ENCODE measurements at places on chromosomes 7 and 10. TPM values are rescaled to one million over a fixed set of nuclear protein-coding genes. Genes with fewer than 3 reads are reported as not detected.
A peak's percentile ranks its signal among the peaks of the same experiment; 100 is the strongest.

GRCh38 chr7:34128762-34129161, 223.4 kb downstream of the BMPER start:
- H3K4me3 ChIP-seq: no peak overlapping the region
- no peak overlapping the region for H3K27ac ChIP-seq
- no peaks in the 10 kb centered on the region for H3K4me1 ChIP-seq
- no peaks in the 10 kb centered on the region for H3K36me3 ChIP-seq
- H3K27me3 ChIP-seq: no peaks in the 10 kb centered on the region
- DNase-seq: no peak

DNA sequence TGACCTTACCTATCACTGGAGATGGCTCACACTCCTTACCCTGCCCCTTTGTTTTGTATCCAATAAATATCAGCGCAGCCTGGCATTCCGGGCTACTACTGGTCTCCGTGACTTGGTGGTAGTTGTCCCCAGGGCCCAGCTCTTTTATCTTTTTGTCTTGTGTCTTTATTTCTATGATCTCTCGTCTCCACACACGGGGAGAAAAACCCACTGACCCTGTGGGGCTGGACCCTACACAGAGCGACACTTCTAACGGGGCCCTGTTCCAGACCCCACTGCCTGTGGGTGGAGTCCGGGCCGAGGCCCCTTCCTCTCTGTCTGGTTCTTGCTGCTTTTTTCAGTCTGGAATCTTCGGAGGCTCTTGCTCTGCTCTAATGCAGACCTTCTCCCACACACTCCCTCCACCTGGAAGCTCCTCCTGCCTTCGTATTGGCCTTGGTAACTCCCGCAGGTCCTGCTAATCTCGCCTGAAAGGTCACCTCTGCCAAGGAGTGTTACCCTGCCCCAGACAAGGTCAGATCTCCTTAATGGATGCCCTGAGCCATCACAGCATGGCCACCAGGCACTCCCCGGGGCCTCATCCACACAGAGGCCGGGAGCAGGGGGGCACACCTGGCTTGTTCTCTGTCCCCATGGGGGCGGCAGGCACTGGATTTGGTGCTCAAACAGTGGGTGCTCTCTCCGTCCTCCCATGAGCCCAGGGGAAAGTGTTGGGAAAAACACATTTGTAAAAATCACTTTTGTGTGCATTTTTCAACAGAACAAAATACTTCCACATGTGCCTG, 531.7 kb downstream of the PTPRN2 start:
- no peak for DNase-seq
- no peaks in the 10 kb centered on the region for H3K4me1 ChIP-seq
- no peak overlapping the region for H3K4me3 ChIP-seq
- H3K27me3 ChIP-seq: no peaks in the 10 kb centered on the region
- no peak overlapping the region for H3K27ac ChIP-seq

- H3K27me3 ChIP-seq: no peaks in the 10 kb centered on the region
- no peaks in the 10 kb centered on the region for H3K36me3 ChIP-seq
- no peaks in the 10 kb centered on the region for H3K4me1 ChIP-seq
- DNase-seq: no peak
- no peak overlapping the region for H3K4me3 ChIP-seq
These were observed 50.1 kb downstream of the SFTPD start for GRCh38 chr10:79898597-79899325.

DNA sequence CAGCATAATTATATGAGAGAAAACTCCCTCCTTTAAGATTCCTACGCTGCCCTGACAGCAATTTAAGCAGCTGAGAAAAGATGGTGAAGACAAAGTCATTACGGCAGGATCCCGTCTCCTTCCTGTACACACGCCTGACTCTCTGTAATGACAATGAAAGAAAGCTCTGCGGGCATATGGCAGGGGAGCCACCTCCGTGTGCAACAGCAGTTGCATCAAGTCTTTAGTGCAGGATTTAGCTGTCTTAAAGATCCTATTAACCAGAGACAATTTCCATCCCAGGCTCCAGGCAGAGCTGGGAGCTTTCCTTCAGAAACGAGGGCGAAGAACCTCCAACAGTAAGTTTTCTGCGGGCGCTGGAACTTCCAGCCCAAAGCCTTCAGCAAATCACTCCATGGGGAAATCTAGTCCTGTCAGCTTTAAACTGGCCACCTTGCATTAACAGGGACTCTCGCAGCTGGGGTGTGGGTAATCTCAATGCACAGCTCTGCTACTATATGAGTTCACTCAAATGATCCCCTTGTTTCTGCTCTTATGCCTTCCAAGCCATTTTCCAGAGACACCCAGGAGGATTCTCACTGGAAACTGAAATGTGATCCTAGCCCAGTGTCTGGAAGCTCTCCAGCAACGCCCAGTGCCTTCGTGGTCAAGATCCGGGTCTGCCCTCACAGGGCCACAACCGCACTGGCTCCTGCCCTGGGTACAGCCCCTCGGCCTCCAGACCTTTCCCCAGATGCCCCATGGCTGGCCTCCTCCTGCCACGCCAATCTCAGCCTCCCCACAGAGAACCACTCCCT, 74.9 kb downstream of the CTBP2 start:
- peak overlapping the region; percentile 20 for H3K27ac ChIP-seq
- no peak overlapping the region for H3K4me3 ChIP-seq
- DNase-seq: no peak
- H3K36me3 ChIP-seq: no peaks in the 10 kb centered on the region
- no peaks in the 10 kb centered on the region for H3K27me3 ChIP-seq

DNA sequence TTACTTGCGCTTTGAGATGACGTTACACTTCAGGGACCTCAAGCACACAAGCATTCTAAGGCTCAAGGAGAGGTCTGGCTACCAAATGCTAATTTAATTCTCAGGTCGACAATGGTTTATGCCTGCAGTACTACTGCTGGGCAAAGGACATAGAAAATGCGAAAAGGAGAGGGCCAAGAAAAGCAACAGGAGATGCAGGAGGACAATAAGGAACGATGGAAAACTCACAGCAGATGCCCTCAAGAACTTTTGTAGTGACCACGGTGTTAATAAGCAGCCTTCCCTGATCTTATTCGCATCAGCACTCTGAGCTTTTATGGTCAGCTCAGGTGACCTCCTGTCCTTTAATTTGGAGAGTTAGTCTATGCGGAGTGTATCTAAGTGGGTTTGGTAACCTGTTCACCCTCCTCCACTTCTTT, 146.3 kb downstream of the GPR85 start:
- H3K4me3 ChIP-seq: peak overlapping the region; percentile 61
- peaks cover 6% of the 10 kb centered on the region for H3K4me1 ChIP-seq
- DNase-seq: no peak

- no peak overlapping the region for H3K4me3 ChIP-seq
- no peak for DNase-seq
- no peaks in the 10 kb centered on the region for H3K27me3 ChIP-seq
- no peaks in the 10 kb centered on the region for H3K36me3 ChIP-seq
These were observed 179.6 kb downstream of the CELF2 start for GRCh38 chr10:11197266-11197712.

Gene DPYSL4
- total RNA-seq: 0.12 TPM

Gene DNAJC2
- total RNA-seq: 71.6 TPM

DNA sequence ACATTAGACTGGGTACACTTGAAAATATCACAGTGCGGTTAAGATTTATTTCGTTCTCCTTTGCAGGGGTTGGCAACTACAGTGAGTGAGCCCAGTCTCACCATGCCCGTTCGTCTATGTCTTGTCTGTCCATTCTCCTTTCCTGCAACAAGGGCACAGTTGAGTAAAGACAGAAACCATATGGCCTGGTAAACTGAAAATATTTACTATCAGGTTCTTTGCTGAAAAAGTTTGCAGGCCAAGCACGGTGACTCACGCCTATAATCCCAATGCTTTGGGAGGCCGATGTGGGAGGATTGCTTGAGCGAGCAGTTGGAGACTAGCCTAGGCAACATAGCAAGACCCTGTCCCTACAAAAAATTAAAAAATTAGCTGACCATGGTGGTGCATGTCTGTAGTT, 11.4 kb upstream of the KCTD7 start:
- no peak overlapping the region for H3K27ac ChIP-seq
- no peaks in the 10 kb centered on the region for H3K27me3 ChIP-seq
- H3K4me3 ChIP-seq: no peak overlapping the region
- DNase-seq: no peak
- peaks cover 34% of the 10 kb centered on the region for H3K4me1 ChIP-seq

DNA sequence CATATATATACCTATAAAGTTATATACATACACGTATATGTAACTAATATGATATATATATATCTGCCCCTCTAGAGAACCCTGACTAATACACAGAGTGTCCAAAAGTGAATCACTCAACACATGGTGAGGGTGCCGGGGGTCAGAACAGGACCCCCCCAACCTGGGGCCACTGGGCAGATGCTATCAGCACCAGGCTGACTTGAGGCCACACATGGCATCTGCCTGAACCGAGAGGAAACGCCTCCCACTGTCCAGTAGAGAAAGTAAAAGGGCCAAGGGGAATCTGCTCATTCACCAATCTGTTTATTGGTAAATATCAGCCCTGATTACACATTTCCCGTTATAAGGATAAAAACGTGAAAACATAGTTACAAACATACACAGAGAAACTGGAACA, 218.3 kb downstream of the PTPRN2 start:
- no peak overlapping the region for H3K4me3 ChIP-seq
- no peak overlapping the region for H3K27ac ChIP-seq
- no peak for DNase-seq
- H3K36me3 ChIP-seq: no peaks in the 10 kb centered on the region
- no peaks in the 10 kb centered on the region for H3K27me3 ChIP-seq
- H3K4me1 ChIP-seq: no peaks in the 10 kb centered on the region

DNA sequence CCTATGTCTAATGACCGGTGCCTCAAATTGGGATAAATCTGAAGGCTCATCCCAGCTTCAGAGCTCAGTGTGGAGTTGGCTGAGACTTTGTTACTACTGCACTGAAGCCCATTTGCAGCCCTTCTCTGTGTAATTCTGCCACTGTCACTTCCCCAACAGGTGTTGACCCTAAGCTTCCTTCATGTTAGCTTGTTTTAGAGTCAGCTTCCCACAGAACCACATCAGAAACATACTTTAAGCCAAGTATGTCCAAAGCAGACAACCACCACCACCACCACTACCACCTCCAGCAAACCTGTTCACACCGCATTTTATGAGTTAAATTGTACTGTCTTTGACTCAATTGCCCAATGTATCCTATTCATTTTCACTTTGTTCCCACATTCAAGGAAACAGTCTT, 25.2 kb upstream of the GNAT3 start:
- no peaks in the 10 kb centered on the region for H3K36me3 ChIP-seq
- no peak for DNase-seq
- no peaks in the 10 kb centered on the region for H3K27me3 ChIP-seq
- H3K27ac ChIP-seq: no peak overlapping the region
- no peaks in the 10 kb centered on the region for H3K4me1 ChIP-seq

- H3K4me1 ChIP-seq: peaks cover 37% of the 10 kb centered on the region
- H3K4me3 ChIP-seq: no peak overlapping the region
- H3K27ac ChIP-seq: no peak overlapping the region
These were observed 104.2 kb downstream of the ARID5B start for GRCh38 chr10:62005687-62006086.

DNA sequence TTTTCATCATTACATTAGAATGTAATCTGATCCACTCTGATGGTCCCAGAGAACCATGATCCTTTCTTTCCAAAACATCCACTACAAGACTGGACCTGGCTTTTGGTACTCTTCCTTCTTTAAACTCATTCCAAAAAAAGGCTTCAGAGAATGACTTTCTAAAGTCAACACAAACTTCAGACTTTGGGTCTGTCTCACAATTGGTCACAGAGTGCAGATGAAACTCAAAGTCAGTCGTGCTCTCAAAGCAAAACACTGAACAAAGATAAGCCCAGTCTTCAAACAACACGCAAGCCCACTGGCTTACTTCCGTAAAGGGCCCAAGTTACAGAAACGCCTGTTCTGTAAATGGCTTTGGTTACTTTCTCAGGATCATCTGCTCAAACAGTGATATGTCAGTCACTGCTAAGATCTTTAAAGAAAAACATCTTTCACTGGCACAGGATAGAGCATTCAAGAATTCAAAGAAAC, 250.9 kb upstream of the MKLN1 start:
- no peak for DNase-seq
- H3K27me3 ChIP-seq: no peaks in the 10 kb centered on the region
- H3K4me1 ChIP-seq: 0 out of 2 replicates have a peak, but pooled peaks cover 7% of the 10 kb centered on the region
- H3K36me3 ChIP-seq: no peaks in the 10 kb centered on the region
- H3K4me3 ChIP-seq: no peak overlapping the region

Gene BLVRA
- 19.1 TPM for total RNA-seq

DNA sequence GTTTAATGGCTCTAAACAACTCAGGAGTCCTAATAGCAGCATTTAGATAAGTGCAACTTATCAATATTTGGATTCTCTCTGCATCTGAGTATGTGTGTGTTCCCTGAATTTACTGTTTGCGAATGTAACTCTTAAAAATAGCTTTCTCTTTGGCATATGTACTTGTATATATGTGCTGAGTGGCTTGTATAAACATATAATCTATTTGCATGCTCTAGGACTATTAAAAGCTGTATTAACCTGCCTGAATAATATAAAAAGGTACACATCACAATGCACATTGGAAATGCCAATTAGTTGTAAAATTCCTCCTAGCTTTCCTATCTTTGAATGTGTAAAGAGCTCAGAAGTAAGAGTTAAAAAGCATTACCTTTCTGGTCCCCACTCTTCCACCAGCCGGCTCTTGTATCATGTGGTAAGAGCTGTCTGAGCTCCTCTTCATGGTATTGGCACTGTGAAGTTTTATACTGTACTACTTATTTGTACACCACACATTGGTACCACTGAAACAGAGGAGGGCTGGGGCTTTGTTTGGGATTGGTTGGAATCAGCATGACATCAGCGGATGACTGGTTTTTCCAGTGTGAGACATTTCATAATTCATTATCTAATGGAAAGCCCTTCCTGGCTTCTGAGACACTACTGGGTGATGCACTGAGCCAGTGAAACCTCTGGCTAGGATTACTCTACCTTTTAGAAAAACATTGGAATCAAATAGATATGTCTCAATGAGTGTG, at the start of gene INHBA:
INHBA (minus strand) TSS at position 456 of the 737 bp plus-strand sequence. CDS start 2,716 bp downstream, outside the sequence.
- H3K4me1 ChIP-seq: no peaks in the 10 kb centered on the region
- H3K27ac ChIP-seq: peak within 1 kb of the TSS; percentile 16
- H3K36me3 ChIP-seq: no peaks in the 10 kb centered on the region
- no peak within 1 kb of the TSS for H3K4me3 ChIP-seq

All from Caco-2 (cell line).